AG04450 (cell line): ENCODE measurements at places on chromosomes 12 and 14. TPM values are rescaled to one million over a fixed set of nuclear protein-coding genes. Genes with fewer than 3 reads are reported as not detected.

DNA sequence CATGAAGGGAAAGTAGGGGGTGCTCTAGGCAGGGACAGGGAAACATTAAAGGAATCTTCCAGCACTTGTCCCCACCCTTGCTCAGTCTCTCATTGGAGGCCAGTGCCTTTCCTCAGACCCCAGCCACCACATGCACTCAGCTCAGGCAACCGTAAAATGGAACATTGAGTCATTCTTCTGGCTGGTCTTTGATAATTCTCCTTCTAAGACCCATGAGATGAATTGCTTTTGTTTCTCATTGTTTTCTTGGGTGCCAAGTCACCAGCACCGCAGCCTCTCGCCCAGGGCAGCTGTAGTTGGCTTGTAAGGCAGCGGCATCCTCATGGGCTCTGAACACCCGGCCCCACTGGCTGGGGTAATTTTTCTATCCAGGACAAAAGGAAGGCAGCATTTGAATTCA lies 108.2 kb downstream of the PHETA1 start:
- DNase-seq = no peak

The TEX52 gene
- polyA plus RNA-seq = not detected in 2 replicates

The PLA2G1B gene
- 0.20 and 0.41 TPM in 2 replicates for polyA plus RNA-seq

DNA sequence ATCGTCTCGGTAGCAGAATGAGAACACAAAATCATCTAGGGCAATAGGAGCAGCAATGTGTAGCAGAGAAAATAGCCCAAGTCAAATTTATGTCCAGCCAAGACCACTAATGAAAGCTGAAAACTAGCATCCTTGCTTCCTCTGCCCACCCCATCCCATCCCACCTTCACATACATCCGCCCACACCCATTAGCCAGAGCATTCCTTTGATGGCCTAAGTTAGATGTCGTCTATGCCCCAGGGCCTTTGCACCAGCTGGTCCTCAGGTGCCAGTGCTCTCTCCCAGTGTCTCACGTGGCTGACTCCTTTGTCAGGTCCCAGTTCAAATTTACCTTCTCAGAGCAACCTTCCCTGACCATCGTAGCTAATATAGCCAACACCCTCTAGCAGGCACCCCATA lies 17.8 kb upstream of the PPP2R5C start:
- DNase-seq = no peak

The EPYC gene
- 0.11 TPM in 1 of 2 replicates, not detected in the other for polyA plus RNA-seq

DNA sequence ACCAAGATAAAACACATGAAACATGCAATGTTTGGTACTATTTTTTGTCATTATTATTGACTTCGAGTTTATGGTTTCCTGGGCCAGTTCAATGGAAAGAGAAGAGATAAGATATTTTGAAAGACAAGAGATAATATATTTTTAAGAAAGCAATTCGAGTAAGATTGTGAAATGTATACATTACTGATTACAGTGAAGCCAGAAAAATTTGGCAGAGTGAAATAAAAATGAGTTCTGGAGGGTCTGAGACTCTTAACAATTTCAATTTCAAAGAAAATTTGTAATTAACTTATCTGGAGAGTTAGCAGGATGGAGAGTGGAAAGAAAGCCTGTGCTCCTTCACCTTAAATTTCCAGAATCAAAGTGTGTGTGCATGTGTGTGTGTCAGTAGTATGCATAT lies 17.3 kb downstream of the CCER1 start:
- no peak for DNase-seq

The FAM90A1 gene
- 0.02 and 0.06 TPM in 2 replicates for polyA plus RNA-seq

DNA sequence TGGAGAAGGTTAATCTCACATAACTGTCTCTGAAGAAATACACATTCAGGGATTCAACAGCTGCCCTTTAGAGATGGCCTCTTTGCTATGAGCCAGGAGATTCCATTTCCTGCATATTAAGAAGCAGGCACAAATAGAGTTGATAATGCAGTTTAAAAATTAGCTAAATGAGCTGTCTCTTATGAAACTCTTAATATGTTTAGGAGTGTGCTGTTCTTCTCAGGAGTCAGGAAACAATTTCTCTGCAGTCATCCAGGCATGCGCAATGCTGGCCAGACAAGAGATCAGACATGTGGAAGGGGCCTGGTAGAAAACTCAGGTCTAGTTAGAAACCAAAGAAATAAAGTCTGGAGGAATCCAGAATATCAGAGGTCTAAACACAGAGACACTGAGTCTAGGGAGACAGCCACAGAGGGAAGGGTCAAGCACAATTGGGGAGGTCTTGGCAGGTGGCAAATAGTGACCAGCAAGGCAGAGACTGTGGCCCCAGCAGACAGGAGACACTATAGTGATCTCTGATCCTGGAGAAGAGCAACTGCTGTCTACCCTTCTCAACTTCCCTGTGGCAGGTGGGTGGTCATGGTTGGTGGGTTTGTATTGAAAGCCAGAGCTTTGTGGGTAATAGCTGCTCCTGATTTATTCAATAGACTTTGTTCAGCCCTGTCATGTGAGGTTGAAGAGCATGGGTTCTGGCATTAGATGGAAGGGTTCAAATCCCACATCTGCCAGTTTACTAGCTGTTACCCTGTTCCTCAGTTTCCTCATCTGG lies 185.8 kb upstream of the RMST start:
- DNase-seq = no peak

The FOXN3 gene
- 41.8 and 46.5 TPM in 2 replicates for polyA plus RNA-seq

The OAS3 gene
- polyA plus RNA-seq = 8.5 and 9.3 TPM in 2 replicates

DNA sequence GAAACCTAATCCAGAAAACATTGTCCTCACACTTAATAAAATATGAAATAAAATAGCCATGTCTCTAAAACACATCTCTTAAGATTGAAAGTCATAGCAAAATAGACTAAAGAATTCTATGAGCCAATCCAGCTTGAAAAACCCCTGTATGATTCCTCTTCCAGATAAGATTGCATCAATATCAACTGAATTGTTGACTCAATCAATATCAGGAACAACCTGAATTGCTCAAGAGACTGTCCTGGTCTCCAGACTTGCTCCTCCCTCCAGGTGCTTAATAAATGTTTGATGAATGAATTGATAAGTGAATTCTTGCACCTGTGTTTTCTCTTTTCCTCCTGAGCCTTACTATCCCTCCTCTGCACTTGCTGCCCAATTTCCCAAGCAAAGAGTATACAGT lies 162.1 kb downstream of the NTF3 start:
- DNase-seq = no peak

The KCNC2 gene
- polyA plus RNA-seq = not detected in 2 replicates

The NRIP2 gene
- polyA plus RNA-seq = 0.66 and 0.99 TPM in 2 replicates

DNA sequence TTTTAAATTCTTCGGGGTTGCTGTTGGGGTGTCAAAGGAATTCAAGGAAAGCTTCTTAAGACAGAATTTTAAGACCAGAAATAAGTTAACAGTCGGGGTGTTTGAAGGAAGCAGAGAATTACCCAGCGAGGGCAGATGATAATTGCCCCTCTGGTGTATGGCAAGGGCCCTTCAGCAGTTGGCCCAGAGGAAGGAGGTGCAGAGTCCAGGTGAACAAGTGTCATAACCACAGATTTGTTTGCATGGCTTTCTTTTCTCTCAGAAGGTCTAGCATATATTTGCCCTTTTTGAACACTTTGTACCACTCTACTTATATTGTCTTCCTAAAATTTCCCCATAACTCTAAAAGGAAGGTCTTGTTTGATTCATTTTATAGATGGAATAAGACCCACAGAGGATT lies 1.8 kb downstream of the PDE6H start:
- DNase-seq = no peak

- no peak for DNase-seq
Observed at GRCh38 chr12:49044660-49045059, 15.9 kb downstream of the KMT2D start.

The PROX2 gene
- polyA plus RNA-seq = not detected in 2 replicates

DNA sequence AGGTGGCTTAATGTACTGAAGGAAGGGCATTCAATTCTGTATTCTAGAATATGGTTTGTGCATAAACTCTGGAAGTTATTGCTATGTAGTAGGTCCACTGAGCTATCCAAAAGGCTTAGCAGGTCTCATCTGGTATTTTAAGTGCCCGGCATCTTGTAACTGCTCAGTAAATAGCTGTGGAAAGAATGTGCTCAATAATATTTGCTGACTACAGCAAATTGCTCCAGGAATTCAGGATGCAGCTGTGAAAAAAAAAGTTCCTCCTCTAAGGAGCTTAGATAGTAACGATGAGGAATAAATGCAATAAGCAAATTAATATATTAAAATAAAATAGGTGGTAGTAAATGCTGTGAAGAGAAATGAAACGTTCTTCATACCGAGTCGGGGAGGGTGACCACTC lies 857.1 kb downstream of the AACS start:
- no peak for DNase-seq

DNA sequence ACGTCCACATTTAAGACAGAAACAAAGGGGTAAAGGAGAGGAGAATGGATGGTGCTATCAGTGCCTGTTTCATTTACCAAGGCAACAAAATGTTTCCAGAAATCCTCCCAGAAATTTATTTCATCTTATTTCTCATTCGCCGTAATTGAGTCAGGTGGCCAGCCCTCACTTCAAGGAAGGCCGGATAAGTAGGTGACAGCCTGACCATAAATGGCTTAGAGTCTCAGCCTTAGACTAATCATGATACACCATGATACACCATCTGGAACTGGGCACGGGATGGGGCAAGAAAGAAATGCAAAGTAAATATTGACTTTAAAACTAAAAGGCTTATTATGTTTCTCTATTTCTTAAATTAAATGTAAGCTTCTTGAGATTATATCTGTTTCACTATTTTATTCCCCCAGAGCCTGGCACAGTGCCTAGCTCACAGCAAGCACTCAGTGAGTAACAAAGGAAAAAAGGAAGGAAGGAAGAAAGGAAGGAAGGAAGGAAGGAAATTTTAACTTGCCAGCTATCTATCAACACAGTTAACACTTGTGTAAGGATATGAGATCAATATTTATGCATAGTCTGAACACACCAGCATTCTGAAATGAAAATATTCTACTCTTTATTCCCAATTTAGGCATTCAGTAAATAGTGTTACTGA lies 106.1 kb upstream of the FSCB start:
- DNase-seq = no peak

The KRT83 gene
- polyA plus RNA-seq = 0.04 TPM in 1 of 2 replicates, not detected in the other

DNA sequence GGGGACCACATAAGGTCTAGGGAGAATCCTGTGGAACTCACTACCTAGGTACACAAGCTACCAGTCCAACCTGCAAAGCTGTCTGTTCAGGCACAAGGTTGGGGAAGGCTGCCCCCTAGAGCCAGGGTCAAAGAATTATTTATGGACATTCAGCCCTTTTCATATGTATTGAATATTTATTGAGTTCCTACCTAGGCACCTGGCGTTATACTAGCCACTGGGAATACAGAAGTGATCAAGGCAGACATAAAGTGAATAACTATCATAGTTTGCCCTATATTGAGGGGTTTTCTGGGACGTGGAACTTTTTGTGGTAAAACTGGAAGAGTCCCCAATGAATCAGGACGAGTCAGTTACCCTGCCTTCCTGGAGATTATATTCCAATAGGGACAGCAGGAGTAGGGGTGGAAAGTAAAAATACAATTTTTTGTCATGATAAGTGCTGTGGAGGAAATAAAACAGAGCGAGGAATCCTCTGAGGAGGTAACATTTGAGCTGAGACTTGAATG lies 5.8 kb upstream of the SLC48A1 start:
- no peak for DNase-seq

The AHNAK2 gene
- polyA plus RNA-seq = 10.0 and 10.5 TPM in 2 replicates

DNA sequence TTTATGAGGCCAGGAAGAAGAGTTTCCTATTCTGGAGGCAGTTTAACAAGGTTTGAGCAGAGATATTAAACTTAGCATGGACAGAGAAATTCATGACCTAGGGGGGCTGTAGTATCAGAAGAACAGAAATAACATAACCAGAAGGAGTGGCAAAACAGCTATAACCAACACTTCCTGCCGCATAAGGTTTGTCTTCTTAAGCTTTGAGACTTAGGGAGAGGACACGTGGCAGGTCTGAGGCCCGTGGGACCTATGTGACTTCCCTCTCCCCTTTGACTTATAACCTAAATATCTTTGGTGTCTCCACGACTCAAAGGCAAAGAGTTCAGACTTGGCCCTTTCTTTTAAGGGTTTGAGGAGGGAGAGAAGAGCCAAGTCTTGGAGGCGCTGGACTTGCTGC lies 119.1 kb upstream of the PZP start:
- DNase-seq = no peak
